ENCODE measurements at places on chromosomes 13 and 19. TPM values are rescaled to one million over a fixed set of nuclear protein-coding genes. Genes with fewer than 3 reads are reported as not detected.

The RYR1 gene
- 6.9 TPM for polyA plus RNA-seq

The CGB2 gene
- polyA plus RNA-seq, result not detected

The CAPS gene
- not detected for polyA plus RNA-seq

The C5AR1 gene
- polyA plus RNA-seq, result 0.13 TPM

The SIAH3 gene
- polyA plus RNA-seq, result 27.0 TPM

The SIGLEC14 gene
- polyA plus RNA-seq, result not detected

The KCNN4 gene
- 4.1 TPM for polyA plus RNA-seq

The SLC8A2 gene
- polyA plus RNA-seq, result 0.24 TPM

The IRS2 gene
- 8.9 TPM for polyA plus RNA-seq

The SH2D3A gene
- not detected for polyA plus RNA-seq

The C19orf47 gene
- polyA plus RNA-seq, result 1.8 TPM

The RPS28 gene
- 731 TPM for polyA plus RNA-seq

The CYP2A6 gene
- not detected for polyA plus RNA-seq

The PROZ gene
- not detected for polyA plus RNA-seq

The FFAR2 gene
- polyA plus RNA-seq, result not detected

The LRRC25 gene
- not detected for polyA plus RNA-seq

The ZNF600 gene
- polyA plus RNA-seq, result 4.1 TPM

The ZNF208 gene
- polyA plus RNA-seq, result 115 TPM

The FUT2 gene
- 0.13 TPM for polyA plus RNA-seq

The CABP5 gene
- polyA plus RNA-seq, result not detected

The ALOX5AP gene
- not detected for polyA plus RNA-seq
